Central memory CD8-positive, alpha-beta T cell (primary cell): ENCODE measurements at places on chromosomes 4 and X.

- DNase-seq: no peak
Observed at GRCh38 chr4:184994623-184995010, 23.7 kb upstream of the HELT start.

GRCh38 chrX:11423362-11423818 is 130.2 kb downstream of the AMELX start:
- no peak for DNase-seq

DNA sequence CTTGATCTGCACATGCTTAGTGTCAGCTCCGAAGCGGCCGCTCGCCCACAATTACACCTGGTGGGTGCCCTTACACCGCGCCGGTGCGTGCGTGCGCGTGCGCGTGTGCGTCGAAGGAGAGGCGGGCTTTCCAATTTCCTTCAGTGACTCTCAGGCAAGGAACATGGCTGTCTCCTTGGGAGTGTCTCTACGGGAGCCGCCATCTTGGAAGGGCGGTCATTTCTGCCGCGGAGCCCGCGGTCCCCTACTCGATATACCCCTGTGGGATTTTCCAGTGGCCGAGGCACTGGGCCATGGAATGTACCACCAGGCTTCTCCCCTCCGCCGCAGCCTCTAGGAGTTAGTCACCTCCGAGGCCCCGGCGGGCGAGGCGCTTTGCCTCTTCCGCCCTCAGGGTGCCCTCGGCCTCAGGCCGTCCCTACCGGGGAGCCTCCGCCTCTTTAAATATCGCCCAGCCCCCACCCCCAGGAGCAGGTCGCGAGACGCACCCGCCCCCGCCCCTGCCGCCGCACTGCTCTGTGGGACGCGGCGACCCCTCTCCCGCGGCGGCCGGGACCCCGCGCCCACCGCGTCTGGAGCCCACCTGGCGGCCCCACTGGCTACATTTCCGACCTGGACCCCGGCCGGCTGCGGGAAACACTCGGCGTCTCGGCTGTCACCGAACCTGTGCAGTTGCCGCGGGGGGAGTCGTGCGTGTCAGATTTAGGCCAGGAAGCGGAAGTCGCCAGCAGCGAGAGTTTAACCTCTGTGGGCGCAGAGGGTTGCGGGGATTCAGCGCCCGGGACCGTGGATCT is at the start of gene ZNF41:
Gene ZNF41, minus strand, starts transcription at position 711 of the 794 bp plus-strand sequence. CDS start 15,741 bp downstream, outside the sequence.
- DNase-seq: peak; percentile 49

GRCh38 chr4:184396570-184397515 is 77.5 kb downstream of the IRF2 start:
- no peak for DNase-seq

DNA sequence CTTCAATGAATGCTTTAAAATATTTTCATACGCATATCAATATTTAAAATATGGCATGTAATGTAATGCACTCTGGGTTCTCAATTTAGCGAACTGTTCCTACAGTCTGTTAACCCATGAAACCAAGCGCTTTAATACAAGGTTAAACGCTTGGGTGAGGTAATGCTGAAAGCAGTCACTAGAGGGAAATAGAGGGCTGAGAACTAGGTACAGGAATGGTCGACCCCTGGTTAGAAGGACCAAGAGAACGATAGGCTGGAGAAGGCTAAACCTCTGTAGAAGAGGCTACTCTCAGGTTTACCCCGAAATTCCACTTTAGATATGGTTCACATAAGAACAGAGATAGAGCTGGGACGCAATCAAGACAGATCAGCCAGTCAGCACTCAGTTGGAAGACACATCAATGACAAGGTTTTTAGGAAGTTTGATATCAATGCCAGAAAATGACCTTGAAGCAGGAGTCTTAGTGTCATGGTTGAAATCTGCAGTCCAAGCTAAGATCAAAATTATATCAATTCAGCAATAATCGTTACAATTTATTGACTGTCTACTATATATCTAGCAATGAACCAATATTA is 26.9 kb downstream of the ARSJ start:
- no peak for DNase-seq

DNA sequence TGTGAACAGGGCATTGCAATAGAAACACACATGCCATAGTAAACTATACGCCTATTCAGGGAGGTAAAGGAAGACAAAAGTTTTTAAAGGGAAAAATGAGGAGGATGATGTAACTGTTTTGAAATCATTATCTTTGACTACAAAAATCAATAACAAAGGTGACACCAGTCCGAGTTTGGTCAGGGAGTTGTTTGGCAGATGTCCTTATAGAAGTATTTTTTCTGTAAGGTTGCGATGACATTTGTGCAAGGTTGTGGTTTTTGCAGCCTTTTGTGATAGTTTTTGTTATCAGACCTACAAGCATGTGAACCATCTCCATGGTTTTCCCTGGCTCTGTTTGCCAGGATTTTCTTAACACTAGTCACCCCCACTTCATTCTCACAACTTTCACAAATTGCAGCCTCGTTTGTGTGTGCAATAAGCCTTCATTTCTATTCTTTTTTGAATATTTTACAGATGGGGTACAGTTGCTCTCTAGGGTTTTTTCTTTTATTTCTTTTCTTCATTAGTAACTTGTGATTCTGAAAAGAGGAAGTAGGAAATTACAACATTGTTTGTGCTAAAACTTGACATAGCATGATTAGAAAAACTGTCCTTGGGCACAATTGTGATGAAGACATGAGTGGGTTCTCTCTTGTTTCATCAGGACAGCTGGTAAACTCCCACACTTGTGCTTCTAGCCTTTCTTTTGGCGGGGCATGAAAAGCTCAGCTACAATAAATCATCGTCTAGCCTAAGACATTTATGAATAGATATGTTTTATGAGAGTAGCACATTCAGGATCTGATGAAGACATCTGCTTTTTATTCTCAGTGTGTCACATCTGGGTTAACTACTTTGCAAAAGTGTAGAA is 60.2 kb upstream of the PNPLA4 start:
- no peak for DNase-seq

DNA sequence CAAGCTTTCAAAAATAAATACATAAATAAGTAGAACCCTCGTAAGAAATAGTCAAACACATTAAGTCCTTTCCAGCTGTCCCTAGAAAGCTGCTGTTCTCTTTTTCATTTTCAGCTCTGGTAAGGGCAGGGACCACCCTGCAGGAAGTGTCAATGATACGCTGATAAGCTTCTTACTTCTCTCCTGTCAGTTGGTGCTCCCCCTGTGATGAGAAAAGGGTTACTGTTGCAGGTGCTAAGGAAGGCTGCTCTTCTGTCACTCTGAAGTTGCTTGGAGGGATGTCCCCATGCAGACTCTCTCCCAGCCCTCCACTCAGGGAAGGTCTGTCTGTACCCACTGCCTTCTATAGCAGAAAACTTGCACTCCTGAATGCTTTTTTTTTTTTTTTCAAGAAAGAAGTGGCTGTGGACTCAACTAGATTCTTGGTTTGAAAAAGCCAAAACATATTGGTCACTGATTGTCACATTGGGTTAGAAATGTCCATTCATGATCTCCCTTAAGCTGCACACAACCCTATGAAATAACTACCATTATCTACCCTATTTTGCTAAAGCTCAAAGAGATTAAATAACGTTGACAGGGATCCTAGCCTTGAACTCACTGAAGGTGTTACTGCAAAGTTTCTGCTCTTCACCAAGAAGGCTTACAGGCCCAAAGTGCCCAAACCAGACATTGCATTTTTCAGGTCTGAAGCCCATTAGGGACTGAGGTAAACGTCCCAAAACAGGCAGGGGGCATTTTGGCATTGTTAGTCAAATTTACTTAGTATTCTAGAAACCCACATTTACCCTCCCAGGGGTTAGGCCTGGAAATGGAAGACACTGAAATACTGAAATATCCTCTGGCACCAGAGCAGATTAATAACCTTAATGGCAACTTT is 1.2 kb downstream of the CXCL3 start:
- no peak for DNase-seq

- DNase-seq: no peak
Observed at GRCh38 chrX:16778545-16778944, 7.7 kb upstream of the TXLNG start.

DNA sequence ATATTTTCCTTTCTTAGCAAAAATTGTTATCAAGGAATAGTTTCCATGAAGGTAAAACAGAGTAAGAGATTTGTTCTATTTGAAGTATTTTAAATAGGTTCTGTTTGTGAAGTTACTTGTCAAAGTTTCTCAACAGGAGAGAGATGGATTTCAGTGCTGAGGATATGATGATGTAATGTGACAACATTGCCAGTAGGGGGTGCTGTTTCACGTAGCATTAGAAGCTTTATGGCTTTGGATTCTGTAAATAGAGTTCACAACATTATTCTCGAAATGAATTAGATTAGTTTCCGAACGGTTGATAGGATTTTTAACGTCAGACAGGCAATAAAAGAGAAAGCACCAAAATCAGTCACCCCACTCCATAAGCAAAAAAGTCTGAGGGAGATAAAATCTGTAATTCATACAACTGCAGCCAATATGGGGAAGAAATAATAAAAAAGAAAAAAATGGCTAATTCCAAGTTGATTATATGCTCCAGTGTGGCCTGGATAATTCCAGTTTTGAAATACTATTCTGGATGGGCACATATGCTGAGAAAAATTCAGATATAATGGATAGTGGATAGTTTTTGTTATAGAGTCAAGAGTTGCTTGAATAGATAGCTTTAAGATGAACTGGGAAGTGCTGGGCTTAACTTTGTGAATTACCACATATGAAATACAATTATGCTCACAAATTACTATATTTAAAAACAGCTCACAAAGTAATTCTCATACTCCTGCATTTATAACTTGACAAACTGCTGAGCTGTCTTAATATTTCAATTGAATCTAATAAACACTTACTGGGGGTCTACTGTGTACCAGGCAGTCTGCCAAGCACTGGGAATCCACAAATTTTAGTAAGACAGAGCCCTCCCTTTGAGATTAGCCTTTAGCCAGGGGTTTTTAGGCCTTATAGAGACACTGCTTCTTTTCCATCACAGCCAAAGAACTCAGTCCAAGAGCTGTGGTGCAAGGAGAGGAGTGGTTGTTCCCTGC is 109.1 kb downstream of the GPAT3 start:
- DNase-seq: no peak

- no peak for DNase-seq
Observed at GRCh38 chrX:18674417-18674787, 2.5 kb upstream of the RS1 start.

GRCh38 chr4:1614502-1614853 is 69.6 kb downstream of the FAM53A start:
- no peak for DNase-seq

DNA sequence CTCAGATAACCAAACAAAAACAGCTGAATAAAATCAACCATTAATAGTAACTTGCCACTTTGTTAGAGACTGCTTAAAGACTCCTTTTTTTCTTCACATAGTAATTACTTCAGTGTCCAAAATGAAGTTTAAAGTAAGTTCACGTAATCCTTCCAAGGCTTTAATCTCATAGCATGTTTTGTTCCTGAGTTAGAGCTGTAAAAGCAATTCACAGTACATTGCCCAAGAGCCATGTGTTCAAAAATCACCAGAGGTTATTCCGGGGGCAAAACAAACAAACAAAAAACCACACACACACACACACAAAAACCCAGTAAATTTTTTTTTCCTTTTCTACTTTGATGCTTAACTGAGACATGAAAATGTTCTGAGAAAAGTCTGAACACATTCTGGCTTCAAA is 6.1 kb downstream of the GPR82 start:
- no peak for DNase-seq

DNA sequence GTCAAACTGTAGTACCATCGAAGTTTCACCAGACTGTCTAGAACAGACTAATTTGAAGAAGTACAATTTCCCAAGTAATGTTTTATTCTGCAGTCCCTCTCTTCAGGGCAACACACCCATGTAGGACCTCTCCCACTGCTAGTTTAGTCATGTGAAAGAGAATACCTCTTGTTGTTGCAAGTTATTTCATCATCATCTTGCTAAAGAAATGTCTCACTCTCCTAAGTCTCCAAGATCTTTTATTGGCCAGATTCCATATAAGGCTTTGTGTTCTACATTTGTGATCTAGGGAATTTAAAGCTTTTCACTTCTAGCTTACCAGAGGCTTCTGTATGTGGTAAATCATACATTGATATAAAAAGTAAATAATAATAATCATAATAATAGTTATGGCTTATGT is 745.3 kb upstream of the MAGEB2 start:
- DNase-seq: no peak

- no peak for DNase-seq
Observed at GRCh38 chr4:97646997-97647396, 496.3 kb downstream of the STPG2 start.

GRCh38 chr4:175127314-175127713 is 209.2 kb downstream of the ADAM29 start:
- no peak for DNase-seq

- DNase-seq: no peak
Observed at GRCh38 chr4:107876099-107876498, 51.4 kb downstream of the SGMS2 start.

- DNase-seq: no peak
Observed at GRCh38 chrX:74242050-74242449, 61.9 kb upstream of the ZCCHC13 start.

DNA sequence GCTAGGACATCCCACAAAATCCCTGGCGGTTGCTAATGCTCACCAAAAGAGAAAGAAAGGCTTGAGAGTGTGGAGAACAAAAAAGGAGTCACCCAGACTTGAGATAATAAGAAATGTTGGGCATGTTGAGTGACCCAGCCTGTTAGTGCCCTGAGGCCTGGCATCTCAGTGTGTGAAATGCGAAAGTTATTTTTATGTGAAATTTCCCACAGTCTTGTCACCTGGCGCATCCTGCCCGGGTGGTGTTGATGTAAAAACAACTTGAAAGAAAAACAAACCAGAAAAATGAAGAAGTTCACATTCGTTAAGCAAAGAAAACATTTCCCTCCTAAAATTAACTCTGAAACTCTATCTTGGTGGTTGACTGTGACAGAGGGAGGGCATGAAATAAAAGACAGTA is 495.2 kb downstream of the MID1IP1 start:
- DNase-seq: no peak

DNA sequence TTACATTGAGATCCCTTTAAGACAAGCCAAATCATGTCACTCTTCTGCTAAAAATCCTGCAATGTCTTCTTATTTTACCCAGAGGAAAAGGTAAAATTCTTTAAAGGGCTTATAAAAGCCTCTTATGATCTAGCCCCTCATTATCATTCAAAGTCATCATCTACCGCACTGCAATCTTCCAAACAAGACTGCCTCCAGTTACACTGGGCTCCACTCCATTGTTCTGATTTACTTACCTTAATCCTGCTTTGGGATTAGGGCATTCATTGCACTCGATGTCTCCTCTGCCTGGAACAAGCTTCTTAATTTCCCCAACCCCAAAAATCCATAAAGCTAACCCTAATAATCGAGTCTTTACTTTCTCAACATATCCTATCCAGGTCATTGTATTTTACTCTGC is 269.1 kb downstream of the PCDH18 start:
- DNase-seq: no peak

DNA sequence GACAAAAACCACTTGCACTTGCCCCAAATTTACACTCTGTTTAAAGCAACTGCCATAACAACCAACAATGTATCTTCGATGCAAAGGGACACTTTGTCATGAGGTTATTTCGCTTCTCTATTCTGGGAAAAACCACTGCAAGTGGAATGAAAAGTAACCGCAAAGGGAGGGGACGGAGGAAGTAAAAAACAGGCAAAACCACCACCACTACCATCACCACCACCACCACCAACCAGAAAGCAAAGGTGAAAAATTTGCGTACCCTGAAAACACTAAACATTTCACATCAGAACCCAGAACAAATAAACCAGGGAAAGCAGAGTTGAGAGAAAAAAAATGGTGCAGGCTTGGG is 1.2 kb upstream of the N4BP2 start:
- no peak for DNase-seq
